Epithelial cell of prostate (primary cell): ENCODE measurements at places on chromosomes 1 and 21.

DNA sequence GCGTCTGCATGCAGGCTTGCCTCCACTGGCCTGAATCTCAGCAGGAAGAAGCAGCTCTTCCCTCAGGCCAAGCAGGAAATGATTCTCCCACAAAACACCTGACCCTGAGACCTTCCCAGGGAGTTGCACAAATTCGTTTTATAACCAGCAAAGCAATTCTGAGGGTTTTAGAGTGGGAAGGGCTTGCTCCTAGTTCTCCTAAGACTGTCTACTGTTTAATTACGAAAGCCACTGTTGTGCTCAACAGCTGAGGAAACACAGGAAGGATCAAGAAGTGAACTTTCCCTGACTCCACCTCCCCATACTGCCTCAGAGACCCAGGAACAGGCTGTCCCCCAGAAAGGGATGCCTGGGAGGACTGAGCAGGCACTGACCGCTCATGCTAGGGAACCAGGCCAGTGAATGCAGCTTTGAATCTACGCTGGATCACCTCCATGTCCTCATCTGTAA, 37.0 kb upstream of the PUM1 start:
- peak; percentile 40 for DNase-seq

DNA sequence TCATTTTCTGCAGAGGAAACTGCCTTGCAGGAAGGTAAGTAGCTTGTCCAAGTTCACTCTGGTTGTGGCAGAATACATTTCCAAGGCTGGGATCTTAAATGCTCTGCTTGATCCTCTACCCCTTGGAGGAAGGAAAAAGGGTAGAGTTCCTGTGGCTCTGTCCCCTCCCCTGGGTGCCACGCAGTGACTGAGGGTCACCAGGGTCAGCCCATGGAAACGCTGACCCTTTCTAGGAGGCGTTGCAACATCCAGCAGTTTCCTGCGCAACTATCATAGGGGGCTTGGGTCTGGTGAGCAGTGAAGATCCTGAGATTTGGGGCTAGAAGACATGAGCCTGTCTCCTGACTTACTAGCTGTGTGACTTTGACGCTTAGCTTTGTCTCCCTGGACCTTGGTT, 29.4 kb upstream of the EPS8L3 start:
- no peak for DNase-seq

GRCh38 chr1:229272164-229273158, 1.6 kb downstream of the RAB4A start:
- DNase-seq: no peak

DNA sequence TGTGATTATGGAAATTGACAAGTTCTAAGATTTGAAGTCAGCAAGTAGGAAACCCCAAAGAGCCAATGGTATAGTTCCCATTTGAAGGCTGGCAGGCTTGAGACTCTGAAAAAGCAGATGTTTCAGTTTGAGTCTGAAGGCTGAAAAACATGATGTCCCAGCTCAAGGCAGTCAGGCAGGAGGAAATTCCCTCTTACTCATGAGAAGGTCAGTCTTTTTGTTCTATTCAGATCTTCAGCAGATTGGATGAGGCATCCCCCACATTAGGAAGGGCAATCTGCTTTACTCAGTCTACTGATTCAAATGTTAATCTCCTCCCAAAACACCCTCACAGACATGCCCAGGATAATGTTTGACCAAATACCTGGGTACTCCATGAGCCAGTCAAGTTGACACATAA, 372.5 kb upstream of the ST6GALNAC5 start:
- DNase-seq: no peak

DNA sequence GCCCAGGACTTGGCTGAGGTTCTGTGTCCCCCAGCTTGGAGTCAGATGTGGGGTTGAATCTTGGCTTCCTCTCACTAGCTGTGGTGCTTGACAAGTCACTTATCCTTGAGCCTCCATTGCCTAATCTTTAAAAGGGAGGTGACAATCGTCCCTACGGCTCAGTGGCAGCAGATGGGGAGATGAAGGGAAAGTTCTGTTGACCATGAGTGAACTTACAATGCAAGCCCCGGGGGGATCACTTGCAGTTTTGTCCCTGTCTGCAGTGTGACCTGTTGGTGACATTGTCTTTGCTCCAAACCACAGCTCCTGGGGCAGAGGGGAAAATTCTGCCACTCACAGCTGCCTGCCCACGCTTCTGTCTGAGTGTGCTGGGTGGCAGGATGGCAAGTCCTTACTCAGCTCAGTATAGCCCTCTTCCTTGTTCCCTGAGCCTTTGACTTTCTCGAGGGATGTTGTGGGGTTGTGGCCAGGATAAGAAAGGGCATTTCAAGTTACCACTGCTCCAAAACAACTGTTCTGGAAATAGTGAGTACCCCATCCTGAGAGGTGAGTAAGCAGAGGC, 1.7 kb downstream of the PCSK9 start:
- no peak for DNase-seq

DNA sequence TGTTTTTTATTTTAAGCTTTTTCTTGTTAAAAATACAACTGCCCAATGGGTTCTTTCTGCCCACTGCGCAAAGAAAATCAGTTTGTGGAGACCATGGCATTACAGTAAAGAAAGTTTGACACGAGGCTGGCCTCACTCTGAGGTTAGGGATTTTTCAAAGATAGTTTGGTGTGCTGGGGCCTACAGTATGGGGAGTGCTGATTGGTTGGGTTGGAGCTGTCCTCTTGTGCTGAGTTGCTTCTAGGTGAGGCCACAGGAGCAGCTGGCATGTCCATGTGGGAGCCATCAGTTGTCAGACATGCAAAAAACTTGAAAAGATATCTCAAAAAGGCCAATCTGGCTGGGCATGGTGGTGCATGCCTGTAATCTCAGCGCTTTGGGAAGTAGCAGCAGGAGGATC, 14.0 kb downstream of the OSBPL9 start:
- DNase-seq: no peak

GRCh38 chr1:104029456-104029970, 279.8 kb downstream of the AMY1C start:
- DNase-seq: no peak

- no peak for DNase-seq
Observed at GRCh38 chr1:152646656-152647055, 16.5 kb upstream of the LCE2D start.

- no peak for DNase-seq
Observed at GRCh38 chr1:41471658-41472057, 12.8 kb downstream of the EDN2 start.

DNA sequence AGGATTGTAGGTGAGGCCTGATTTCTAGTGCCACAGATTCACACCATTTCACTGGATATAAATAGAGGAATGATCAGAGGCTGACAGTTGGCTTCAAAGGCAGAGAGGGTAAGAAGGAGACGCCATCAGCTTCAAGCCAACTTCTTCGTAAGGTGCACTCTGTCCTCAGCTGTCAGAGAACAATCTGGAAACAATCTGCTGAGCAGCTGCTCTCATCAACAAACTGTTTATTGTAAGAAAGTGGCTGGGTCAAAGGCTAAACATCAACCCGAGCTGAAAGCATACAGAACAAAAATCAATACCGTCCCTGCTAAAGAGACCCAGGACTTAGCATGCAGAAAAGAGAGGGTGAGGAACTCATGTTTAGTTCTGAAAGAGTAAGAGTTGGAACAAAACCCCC, 48.2 kb downstream of the HLCS start:
- DNase-seq: no peak

DNA sequence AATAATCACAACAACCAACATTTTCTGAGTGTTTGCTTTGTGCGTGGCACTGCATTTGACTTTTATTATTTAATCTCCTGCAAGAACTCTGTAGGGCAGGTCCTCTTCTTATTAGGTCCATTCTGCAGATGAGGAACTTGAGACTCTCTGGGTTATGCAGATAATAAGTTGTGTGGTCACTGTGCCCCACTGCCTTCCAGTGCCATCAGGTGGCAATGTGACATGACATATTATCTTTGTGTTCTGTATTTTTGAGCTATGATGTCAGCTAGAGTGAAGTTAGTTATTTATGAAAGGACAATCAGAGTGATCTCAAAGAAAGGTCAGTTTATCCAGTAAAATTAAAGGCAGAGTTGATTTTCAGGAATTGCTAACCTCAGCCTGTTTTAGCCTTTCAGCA, 196.0 kb downstream of the FMN2 start:
- DNase-seq: no peak

- DNase-seq: no peak
Observed at GRCh38 chr1:66402194-66402593, 131.8 kb upstream of the SGIP1 start.

DNA sequence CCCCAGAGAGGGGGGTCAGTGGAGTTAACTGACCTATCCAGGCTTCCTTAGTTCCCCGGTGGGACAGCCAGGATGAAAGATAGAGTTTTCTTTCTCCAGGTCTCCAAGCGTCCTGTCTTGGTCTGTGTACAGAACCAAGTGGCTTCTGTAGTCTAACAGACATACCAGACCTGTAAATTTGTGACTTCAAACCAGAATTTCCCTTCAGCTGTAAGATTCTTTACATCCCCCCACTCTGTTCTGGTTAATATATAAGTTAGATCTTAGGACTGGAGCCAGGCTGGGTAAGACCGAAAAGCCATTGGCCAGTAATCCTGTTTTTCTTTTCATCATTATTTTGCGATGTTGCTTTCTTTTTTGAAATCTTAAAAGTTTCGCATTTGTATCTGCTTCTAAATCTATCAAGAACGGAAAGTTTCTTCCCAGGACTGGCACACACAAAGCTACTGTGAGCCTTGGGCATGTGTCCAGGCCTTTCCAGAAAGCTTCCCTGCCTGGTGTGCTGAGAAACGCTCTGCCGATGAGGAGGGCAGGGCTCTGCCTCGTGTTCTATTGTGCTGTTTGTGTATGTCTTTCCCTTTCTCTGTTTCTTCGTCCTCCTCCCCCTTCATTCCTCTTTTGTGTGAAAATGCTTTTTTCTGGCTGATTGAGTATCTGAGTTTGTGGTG, 72.3 kb downstream of the RGL1 start:
- DNase-seq: no peak

- DNase-seq: no peak
Observed at GRCh38 chr1:167799747-167800146, 78.0 kb downstream of the MPZL1 start.
